ENCODE measurements at places on chromosomes 2 and 18.

DNA sequence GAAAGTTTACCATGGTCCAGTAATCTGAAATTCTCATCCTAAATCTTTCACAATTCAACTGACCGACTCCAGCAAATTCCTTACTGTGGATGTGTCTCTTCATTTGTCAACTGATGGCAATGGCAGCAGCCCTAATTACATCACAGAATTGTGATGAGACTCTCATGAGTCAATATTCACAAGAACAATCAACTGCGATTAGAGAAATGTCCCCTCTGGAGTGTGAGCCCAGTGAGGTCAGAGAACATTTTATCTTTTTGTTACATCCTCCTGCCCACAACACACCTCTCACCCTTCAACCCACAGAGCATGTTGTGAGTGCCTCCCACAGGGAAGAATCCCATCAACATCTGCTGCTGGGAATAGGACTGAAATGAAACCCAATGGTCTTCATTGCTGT is 73.6 kb downstream of the CD226 start:
- H3K27ac ChIP-seq: no peak overlapping the region
- no peaks in the 10 kb centered on the region for H3K36me3 ChIP-seq
- H3K27me3 ChIP-seq: no peaks in the 10 kb centered on the region
- DNase-seq: no peak
- H3K4me3 ChIP-seq: no peak overlapping the region

GRCh38 chr2:166727095-166727494 is 161.2 kb upstream of the XIRP2 start:
- no peak overlapping the region for H3K4me3 ChIP-seq
- no peak for DNase-seq
- no peaks in the 10 kb centered on the region for H3K27me3 ChIP-seq
- H3K4me1 ChIP-seq: no peaks in the 10 kb centered on the region

DNA sequence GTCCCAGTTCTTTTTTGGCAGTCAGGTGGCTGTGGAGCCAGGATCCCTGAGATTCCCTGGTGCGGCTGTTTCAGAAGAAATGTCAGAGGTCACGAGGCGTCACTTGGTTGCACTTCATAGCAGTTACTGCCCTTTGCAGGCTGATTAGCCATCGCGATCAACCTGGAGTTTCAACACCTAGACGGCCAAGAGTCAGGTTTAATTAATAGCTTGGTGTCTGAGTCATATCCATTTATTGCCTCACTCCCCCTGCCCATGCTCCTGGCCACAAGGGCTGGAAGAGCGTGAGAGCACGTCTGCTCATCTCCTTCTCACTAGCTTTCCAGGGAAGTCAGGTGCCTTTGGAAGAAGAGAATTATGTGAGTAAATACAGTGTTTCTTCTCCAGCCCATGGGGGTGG is 552.3 kb downstream of the TSN start:
- no peak for DNase-seq
- no peak overlapping the region for H3K4me3 ChIP-seq
- H3K36me3 ChIP-seq: no peaks in the 10 kb centered on the region

DNA sequence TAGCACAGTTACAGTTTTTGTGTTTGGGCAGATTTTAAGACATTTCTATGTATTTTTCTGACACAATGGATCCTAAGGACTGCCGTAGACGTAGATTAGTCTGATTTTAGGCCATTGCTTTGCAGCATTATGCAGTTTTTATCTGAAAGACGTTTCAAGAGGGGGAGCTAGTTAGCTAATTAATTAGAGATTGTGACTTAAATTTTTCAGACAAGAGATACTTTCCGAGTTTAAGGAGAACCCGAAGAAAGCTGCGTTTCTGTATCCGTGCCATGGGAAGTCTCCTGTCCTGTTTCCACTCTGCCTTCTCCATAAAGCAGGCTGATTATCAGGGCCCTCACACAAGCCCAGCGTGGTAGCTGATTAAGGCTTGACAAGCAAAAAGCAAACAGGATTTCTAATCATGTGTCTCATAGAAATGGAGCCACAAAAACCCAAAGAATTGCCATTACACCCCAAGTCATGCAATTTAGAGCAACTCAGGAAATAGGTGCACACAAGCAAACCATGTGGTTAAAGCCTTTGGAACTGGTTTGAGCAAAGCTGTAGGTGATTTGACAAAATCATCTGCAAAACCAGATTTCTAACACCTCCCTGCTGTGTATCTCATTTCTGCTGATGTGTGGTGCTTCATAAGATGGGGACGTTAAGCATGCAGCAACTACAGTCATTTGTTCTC is 808.1 kb downstream of the RNF144A start:
- no peak overlapping the region for H3K27ac ChIP-seq
- DNase-seq: peak; percentile 31
- H3K27me3 ChIP-seq: no peaks in the 10 kb centered on the region
- peaks cover 15% of the 10 kb centered on the region for H3K4me1 ChIP-seq
- H3K4me3 ChIP-seq: no peak overlapping the region

GRCh38 chr2:208269091-208269490 is 3.0 kb downstream of the PIKFYVE start:
- H3K4me3 ChIP-seq: no peak overlapping the region
- peaks cover 24% of the 10 kb centered on the region for H3K36me3 ChIP-seq
- DNase-seq: peak; percentile 42
- H3K4me1 ChIP-seq: peaks cover 17% of the 10 kb centered on the region

DNA sequence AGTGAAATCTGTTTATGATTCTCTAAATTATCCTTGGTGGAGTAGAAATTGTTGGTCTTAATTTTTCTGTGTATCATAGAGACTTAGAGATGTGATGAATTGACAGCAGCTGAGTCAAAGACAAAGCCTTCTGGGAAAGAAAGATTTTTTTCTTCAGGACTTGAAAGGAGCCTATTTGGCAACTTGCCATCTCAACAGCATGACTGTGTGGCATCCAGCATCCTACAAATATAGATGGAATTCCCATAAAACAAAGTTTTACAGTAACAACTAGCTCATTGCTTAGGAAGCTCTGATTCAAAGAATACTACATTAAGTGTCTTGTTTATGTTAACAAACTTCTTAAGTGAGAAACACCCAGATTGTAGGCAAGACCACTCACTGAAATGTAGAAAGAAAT is 79.2 kb upstream of the SETBP1 start:
- peak; percentile 23 for DNase-seq
- H3K27ac ChIP-seq: no peak overlapping the region
- H3K27me3 ChIP-seq: no peaks in the 10 kb centered on the region
- H3K4me1 ChIP-seq: peaks cover 5% of the 10 kb centered on the region

GRCh38 chr2:44895061-44895460 is 46.4 kb upstream of the SIX3 start:
- H3K4me1 ChIP-seq: no peaks in the 10 kb centered on the region
- no peak for DNase-seq
